Activated CD8-positive, alpha-beta T cell treated with anti-CD3 and anti-CD28 coated beads, Interleukin-2, amount 10 ng/mL, durations not matched to agents 7 days and 5 days (primary cell): ENCODE measurements at places on chromosomes 16 and 17. TPM values are rescaled to one million over a fixed set of nuclear protein-coding genes. Genes with fewer than 3 reads are reported as not detected.

The PPP1R1B gene
- total RNA-seq, result not detected

The MT2A gene
- 186 TPM for total RNA-seq

The TP53TG3C gene
- not detected for total RNA-seq

- no peaks in the 10 kb centered on the region for H3K27me3 ChIP-seq
- H3K4me3 ChIP-seq, result no peak overlapping the region
- H3K27ac ChIP-seq, result no peak overlapping the region
- H3K4me1 ChIP-seq, result no peaks in the 10 kb centered on the region
These were observed 127.3 kb upstream of the MON1B start for GRCh38 chr16:77063676-77064016.

DNA sequence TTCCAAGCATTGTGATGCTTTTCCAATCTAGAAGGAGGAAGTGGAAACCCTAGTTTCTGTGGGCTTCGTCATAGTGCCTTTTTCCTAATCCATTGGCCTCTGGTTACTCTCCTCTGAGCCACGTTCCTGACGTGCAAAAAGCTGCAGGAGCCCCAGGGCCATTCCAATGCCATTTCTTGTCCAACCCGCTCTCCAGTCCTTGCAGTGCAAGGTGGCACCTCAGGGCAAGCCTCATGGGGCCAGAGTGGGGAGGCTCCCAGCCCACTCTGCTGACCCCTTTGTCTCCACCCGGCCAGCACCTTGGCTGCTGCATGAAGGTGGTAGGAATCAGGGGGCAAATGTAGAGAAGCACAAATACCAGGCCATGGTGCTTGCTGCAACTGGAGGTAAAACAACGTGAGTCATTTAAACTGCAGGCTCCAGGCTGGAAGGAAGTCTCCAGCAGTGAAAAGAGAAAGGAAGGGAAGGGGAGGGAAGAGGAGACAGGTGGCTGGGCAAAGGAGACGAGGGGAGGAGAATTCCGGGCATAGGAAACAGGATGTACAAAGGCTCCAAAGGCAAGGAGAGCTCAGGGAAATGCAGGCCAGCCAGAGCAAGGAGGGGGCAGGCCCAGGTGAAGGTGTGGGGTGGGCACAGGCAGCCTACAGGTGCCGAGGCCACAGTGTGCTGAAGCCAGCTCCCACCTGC lies 168.2 kb upstream of the TNRC6C start:
- H3K36me3 ChIP-seq, result no peaks in the 10 kb centered on the region
- peaks cover 6% of the 10 kb centered on the region for H3K4me1 ChIP-seq
- H3K27ac ChIP-seq, result no peak overlapping the region
- peaks cover 5% of the 10 kb centered on the region for H3K27me3 ChIP-seq
- no peak overlapping the region for H3K4me3 ChIP-seq
- DNase-seq, result no peak

GRCh38 chr17:65533056-65533745 lies 28.2 kb downstream of the AXIN2 start:
- H3K27ac ChIP-seq, result no peak overlapping the region
- H3K27me3 ChIP-seq, result no peaks in the 10 kb centered on the region
- H3K36me3 ChIP-seq, result no peaks in the 10 kb centered on the region
- DNase-seq, result no peak

DNA sequence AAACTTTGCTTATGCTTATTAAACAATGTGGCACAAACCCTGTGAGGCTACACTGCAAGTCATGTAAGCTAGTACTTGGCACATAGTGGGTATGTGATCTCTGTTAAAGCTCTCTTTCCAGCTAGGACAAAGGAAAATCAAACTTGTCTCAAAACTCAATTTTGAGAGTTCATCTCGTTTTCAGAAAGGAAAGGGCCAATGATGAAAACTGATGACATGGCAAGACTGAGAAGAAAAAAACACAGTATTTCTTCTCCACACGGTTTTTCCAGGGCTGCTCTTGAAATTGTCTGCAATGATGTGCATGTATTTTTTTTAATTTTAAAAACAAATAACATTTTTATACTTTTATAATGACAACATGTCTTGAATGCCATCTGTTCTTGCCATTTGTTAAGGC lies 389.8 kb downstream of the CA10 start:
- H3K4me1 ChIP-seq, result no peaks in the 10 kb centered on the region
- H3K27me3 ChIP-seq, result no peaks in the 10 kb centered on the region
- H3K36me3 ChIP-seq, result no peaks in the 10 kb centered on the region
- H3K27ac ChIP-seq, result no peak overlapping the region
- H3K4me3 ChIP-seq, result no peak overlapping the region
- DNase-seq, result no peak

- no peaks in the 10 kb centered on the region for H3K36me3 ChIP-seq
- H3K27ac ChIP-seq, result no peak overlapping the region
- no peaks in the 10 kb centered on the region for H3K4me1 ChIP-seq
These were observed 158.6 kb upstream of the ELAC2 start for GRCh38 chr17:13176436-13176835.

DNA sequence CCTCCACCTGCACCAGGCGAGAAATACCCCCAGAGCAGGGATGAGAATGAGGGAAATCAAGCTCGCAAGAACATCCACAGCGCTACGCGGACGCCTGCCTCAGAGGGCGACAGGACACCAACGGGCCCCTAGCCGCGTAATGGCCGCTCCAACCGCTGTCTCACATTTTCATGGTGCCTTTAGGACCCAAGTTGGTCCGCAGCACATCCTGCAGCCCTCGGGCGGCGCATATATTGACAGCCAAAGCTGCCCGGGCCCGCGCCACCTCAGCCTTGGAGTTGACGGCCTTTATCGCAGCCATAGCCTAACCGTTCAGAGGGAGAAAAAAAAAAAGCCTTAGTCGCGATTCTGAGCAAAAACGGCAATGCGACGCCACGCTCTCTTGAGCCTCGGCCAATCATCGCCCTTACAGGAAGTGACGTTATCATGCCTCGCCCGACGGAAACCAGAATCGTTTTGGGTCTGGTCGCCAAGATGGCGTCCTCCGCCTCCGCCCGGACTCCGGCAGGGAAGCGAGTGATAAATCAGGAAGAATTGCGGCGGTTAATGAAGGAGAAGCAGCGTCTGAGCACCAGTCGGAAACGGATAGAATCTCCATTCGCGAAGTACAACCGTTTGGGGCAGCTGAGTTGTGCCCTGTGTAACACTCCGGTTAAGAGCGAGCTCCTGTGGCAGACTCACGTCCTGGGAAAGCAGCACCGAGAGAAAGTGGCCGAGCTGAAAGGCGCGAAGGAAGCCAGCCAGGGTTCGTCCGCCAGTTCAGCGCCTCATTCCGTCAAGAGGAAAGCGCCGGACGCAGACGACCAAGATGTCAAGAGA lies at the start of the genes CCT6B and ZNF830:
Gene CCT6B (minus strand): TSS at position 368 of the 819 bp plus-strand sequence. CDS start 67 bp downstream, at position 301.
Gene ZNF830 (plus strand): TSS at position 448 of the 819 bp plus-strand sequence. CDS start 27 bp downstream, at position 475.
- H3K27me3 ChIP-seq, result no peaks in the 10 kb centered on the region
- peaks cover 18% of the 10 kb centered on the region for H3K36me3 ChIP-seq
- peak; percentile 96 for DNase-seq
- H3K27ac ChIP-seq, result peak within 1 kb of the TSS; percentile 99
- H3K4me1 ChIP-seq, result peaks cover 23% of the 10 kb centered on the region

- no peak for DNase-seq
- no peak overlapping the region for H3K4me3 ChIP-seq
- peaks cover 3% of the 10 kb centered on the region for H3K4me1 ChIP-seq
- peaks cover 2% of the 10 kb centered on the region for H3K27me3 ChIP-seq
These were observed 55.8 kb downstream of the CDRT4 start for GRCh38 chr17:15411384-15412198.

- peak within 1 kb of the TSS; percentile 83 for H3K4me3 ChIP-seq
- H3K27me3 ChIP-seq, result no peaks in the 10 kb centered on the region
- peaks cover 32% of the 10 kb centered on the region for H3K4me1 ChIP-seq
- peak within 1 kb of the TSS; percentile 83 for H3K27ac ChIP-seq
- no peaks in the 10 kb centered on the region for H3K36me3 ChIP-seq
- peak; percentile 88 for DNase-seq
These were observed at the start of the genes C16orf86 and ENKD1 for GRCh38 chr16:67666559-67667452. Gene C16orf86 (plus strand): TSS chr16:67666814. CDS start chr16:67666971, 157 bp downstream. Gene ENKD1 (minus strand): TSS chr16:67666750. CDS start chr16:67666442, 308 bp downstream.

DNA sequence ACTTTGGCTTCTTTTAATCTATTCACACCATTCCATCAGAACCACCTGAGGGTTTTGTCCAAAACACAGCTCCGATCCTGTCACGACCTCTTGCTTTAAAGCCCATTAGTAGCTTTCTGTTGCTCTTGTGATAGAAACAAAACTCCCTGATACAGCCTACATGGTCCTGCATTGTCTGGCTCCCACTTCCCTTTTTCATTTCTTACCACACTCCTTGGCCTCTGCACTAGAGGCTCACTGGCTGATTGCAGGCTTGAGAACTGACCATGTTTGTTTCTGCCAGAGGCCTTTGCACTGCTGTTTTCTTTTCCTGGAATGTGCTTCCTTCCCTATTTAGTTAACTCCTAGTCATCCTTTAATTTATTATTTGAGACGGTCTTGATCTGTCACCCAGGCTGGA lies 23.7 kb downstream of the IST1 start:
- H3K4me3 ChIP-seq, result no peak overlapping the region
- no peak for DNase-seq
- no peak overlapping the region for H3K27ac ChIP-seq
- H3K36me3 ChIP-seq, result peaks cover 85% of the 10 kb centered on the region

DNA sequence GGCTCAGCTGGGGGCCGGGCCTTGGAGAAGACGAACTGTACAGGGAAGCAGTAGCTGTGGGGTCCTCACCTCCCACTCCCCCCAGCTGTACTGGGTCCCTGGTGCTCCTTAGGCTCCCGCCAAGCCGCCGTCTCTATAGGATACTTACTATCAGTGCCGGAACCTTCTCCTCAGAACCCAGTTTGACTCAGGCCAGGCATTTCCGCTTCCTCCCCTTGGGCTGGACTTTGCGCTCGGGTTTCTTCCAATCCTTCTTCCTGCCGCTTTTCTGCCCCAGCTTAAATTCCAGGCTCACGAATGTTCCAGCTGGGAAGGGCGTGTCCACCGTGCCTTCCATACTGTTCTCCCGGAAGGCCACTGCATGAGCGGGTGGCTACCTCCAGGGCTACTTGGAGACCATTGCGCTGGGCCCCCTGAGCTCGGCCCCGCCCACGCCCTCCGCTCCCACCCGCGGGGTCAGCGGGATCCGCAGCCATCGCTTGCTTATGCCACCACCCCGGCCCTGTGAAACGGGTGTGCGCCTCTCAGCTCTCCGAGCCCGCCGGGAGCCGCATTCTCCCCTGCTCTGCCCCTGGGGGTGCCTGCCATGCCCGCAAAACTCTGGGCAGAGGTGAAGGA lies 1795.9 kb downstream of the TP53TG3F start:
- peaks cover 4% of the 10 kb centered on the region for H3K36me3 ChIP-seq
- no peak overlapping the region for H3K27ac ChIP-seq
- no peaks in the 10 kb centered on the region for H3K27me3 ChIP-seq
- no peak overlapping the region for H3K4me3 ChIP-seq
- no peaks in the 10 kb centered on the region for H3K4me1 ChIP-seq

- H3K36me3 ChIP-seq, result no peaks in the 10 kb centered on the region
- H3K4me1 ChIP-seq, result no peaks in the 10 kb centered on the region
- no peak for DNase-seq
- H3K27ac ChIP-seq, result no peak overlapping the region
These were observed 9.7 kb upstream of the ALOX15B start for GRCh38 chr17:8029121-8029520.

DNA sequence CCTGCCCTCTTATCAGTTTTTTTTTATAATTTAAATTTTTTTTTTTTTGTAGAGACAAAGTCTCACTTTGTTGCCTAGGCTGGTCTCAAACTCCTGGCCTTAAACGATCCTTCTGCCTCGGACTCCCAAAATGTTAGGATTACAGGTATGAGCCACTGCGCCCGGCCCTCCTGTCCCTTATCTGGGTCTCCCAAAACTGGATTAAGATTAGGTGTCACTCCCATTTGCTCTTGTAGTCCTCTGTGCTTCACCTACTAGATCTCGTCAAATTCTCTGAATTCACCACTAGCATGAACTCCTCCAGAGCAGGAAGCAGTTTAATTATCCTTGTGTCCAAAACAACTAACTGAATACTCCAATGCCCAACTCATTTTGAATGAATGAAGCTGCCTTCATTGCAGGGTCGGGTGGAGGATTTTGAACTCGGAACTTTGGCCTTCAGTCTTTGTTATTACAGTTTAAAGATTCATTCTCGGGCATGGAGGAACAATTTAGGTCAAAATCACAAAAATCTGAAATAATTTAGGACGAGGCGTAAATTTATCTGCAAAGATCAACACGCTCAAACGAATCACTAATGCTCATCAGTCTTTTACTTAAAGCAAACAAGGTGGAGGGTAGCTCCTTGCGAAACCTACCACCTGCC lies 802 bp upstream of the ATXN2L start:
- peak overlapping the region; percentile 82 for H3K4me3 ChIP-seq
- DNase-seq, result no peak
- peak overlapping the region; percentile 82 for H3K27ac ChIP-seq
- peaks cover 38% of the 10 kb centered on the region for H3K4me1 ChIP-seq
- H3K36me3 ChIP-seq, result peaks cover 41% of the 10 kb centered on the region
- H3K27me3 ChIP-seq, result no peaks in the 10 kb centered on the region
